ENCODE measurements at places on chromosomes 3 and 15.

GRCh38 chr15:77030928-77031375, 36.0 kb downstream of the PSTPIP1 start:
- peak; percentile 29 for DNase-seq

GRCh38 chr3:11304175-11304574, 32.0 kb downstream of the ATG7 start:
- DNase-seq: no peak

DNA sequence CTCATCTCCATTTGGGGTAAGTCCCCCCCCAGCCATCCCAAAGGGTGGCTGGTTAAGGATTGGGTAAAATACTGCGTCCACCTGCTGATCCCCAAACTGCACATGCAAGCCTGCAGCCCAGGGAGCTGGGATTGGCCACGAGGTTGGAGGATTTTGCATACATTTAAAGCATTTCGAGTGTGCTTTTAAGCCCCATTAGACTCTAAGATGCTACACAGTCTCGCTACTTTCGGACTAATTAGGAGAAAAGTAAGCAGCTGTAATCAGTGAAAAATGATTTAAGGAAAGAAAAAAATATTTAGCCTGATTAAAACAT, 23.9 kb downstream of the SLC6A6 start:
- DNase-seq: no peak

DNA sequence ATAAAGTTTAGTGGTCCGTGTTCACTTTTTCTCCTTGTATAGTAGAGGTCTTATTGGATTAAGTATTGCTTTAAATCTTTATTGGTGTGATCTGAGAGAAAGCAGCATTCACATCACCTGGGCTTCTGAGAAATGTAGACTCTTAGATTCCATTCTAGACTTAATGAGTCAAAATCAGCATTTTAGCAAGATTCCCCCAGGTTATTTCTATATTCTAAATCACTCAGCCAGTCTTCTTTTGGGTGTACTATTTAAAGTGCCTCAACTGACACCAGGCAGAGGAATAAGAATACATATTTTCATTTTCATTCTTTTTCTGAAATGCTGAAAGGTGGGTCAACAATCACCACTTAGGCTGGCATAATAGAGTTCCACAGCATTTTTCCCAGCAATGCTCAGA, 481.7 kb downstream of the TUSC7 start:
- DNase-seq: no peak

Data from SK-N-SH (cell line).